ENCODE measurements at places on chromosomes 5 and 9.

GRCh38 chr9:109086221-109086620 lies 33.5 kb downstream of the TMEM245 start:
- DNase-seq, result no peak
- H3K27me3 ChIP-seq, result no peaks in the 10 kb centered on the region
- peaks cover 4% of the 10 kb centered on the region for H3K4me1 ChIP-seq

DNA sequence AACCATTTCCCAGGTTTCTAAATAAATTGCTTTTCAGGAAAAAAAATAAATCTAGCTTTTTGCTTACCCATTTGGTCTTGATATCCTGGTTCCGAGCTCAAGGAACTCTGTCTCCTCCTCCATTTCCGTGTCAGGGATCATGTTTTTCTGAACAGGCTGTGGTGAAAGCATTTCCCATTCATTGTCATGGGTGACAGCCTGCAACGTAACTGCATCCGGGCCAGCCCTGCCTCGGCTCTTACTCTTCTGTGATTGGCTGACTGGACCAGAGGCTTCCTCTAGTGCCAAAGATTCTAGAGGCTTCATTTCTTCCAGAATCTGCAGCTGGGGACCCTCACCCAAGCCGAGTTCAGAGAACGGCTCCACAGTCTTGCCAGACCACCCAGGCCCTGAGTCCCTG lies 61.0 kb upstream of the PCA3 start:
- H3K4me3 ChIP-seq, result no peak overlapping the region
- H3K27me3 ChIP-seq, result no peaks in the 10 kb centered on the region
- no peak overlapping the region for H3K27ac ChIP-seq
- DNase-seq, result no peak
- H3K4me1 ChIP-seq, result no peaks in the 10 kb centered on the region

- H3K27me3 ChIP-seq, result no peaks in the 10 kb centered on the region
- H3K27ac ChIP-seq, result no peak overlapping the region
- H3K4me3 ChIP-seq, result no peak overlapping the region
- H3K4me1 ChIP-seq, result no peaks in the 10 kb centered on the region
- no peak for DNase-seq
These were observed 417.0 kb upstream of the MEF2C start for GRCh38 chr5:89299998-89300397.

- H3K27me3 ChIP-seq, result no peaks in the 10 kb centered on the region
- peak overlapping the region; percentile 84 for H3K27ac ChIP-seq
- peak overlapping the region; percentile 82 for H3K4me3 ChIP-seq
- no peak for DNase-seq
- peaks cover 3% of the 10 kb centered on the region for H3K36me3 ChIP-seq
- no peaks in the 10 kb centered on the region for H3K4me1 ChIP-seq
These were observed 566 bp upstream of the CEP78 start for GRCh38 chr9:78235256-78235761.

DNA sequence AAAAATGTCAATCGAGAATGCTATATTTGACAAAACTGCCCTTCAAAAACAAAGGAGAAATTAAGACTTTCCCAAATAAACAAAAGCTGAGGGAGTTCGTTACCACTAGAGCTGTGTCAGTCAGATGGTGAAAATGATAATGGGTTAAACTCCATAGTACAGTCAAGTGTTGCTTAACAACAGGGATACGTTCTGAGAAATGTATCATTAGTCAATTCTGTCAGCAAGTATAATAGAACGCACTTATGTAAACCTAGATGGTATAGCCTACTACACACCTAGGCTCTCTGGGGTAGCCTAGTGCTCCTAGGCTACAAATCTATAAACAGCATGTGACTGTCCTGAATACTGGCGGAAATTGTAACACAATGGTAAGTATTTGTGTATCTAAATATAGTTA lies 138.7 kb downstream of the DRD1 start:
- no peak for DNase-seq
- H3K36me3 ChIP-seq, result no peaks in the 10 kb centered on the region
- H3K27me3 ChIP-seq, result no peaks in the 10 kb centered on the region

DNA sequence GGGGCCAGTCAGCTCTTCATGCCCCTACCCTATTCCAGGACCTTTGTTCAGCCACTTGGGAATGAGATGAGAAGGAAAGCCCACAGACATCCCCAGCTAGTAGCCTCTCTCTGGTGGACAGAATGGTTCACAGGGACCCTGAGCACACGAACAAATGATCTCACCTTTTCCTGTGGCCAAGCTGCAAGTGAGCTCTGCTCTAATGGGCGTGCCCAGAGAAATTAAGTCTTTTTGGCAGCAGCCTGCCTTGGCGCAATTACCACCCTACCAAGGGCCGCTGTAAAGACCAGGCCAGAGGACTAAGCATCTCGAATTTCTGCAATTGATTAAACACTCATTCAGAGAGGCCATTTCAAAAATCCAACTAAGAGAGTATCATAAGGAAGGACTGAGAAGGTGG lies 56.0 kb downstream of the WHRN start:
- H3K27me3 ChIP-seq, result no peaks in the 10 kb centered on the region
- no peak for DNase-seq
- H3K27ac ChIP-seq, result no peak overlapping the region
- H3K36me3 ChIP-seq, result no peaks in the 10 kb centered on the region
- H3K4me1 ChIP-seq, result no peaks in the 10 kb centered on the region

DNA sequence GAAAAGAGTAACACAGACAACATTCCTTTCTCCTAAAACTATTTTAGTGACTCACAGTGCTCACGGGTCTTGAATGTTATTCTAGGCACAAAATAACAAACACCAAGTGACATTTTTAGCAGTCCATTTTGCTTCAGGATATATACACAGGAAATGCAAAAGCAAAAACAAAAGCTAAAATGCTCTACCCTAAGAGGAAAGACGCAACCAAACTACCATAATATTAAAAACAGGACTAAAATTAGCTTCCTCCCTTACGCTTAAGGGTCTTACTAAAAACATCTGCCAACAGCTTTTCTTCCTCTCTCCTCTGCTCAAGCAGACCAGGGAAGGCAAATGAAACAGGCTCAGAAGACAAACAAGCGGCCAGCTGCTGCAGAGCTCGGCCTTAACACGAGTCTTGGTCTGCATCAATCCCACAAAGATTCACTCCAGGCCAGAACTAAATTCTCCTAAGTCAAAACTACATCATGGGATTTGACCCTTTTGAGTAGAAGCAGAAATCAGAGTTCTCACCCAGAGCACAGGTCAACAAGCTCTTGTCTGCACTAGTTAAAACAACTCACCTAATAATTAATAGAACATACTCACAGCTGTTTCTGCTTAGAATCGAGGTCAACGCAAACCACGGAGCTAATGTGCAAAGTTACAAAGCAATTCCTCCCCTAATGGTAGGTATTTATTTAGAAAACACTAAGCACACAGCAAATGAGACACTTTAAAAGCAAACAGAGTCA lies 62.3 kb downstream of the RAPGEF1 start:
- H3K4me1 ChIP-seq, result no peaks in the 10 kb centered on the region
- no peak overlapping the region for H3K27ac ChIP-seq
- H3K27me3 ChIP-seq, result no peaks in the 10 kb centered on the region

DNA sequence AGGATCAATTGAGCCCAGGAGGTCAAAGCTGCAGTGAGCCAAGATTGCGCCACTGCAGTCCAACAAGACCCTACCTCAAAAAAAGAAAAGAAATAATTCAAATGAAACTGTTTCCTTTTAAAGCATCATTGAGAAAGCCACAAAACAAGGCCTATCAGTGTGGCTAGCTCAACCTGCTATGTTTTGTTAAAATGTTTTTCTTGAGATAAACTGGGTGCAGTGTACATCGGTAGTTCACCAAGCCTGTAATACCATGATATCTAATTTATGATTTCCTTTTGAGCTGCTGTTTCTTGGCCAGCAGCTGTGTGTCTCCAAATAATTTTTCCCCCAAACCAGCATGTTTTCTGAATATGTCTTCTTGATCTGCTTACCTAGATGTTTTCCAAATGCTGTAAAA lies 97.3 kb upstream of the GOLGA1 start:
- no peaks in the 10 kb centered on the region for H3K4me1 ChIP-seq
- no peak overlapping the region for H3K27ac ChIP-seq

GRCh38 chr9:104304925-104305324 lies 199.1 kb upstream of the OR13F1 start:
- H3K4me1 ChIP-seq, result no peaks in the 10 kb centered on the region
- H3K27me3 ChIP-seq, result no peaks in the 10 kb centered on the region
- no peak overlapping the region for H3K27ac ChIP-seq
- DNase-seq, result no peak
- H3K36me3 ChIP-seq, result no peaks in the 10 kb centered on the region
- H3K4me3 ChIP-seq, result no peak overlapping the region

DNA sequence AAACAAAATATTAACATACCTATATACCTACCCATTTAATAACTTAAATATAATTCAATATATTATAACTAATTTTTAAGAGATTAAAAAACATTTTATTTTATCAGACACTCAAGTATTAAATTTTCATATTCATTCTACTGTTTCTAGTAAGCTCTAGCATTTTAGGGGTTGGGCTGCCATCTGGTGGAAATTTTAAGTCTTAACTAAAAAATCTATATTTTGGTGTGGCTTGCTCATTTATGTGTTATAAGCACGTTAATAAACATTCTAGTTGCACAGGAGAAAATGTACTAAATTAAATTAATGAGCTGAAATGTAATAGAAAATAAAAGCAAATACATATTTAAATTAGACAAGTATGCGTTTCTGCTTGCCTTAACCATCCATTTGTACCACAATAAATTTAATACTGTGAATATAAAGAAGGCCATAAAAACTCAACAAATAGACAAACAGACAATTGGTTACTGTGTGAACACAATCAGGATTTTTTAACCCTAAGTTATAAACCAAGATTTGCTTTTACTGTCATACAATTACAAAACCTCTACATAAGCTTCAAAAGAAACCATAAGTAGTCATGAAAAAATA lies 1728.3 kb upstream of the CDH9 start:
- no peaks in the 10 kb centered on the region for H3K4me1 ChIP-seq
- no peaks in the 10 kb centered on the region for H3K36me3 ChIP-seq
- H3K4me3 ChIP-seq, result no peak overlapping the region
- DNase-seq, result no peak
- no peaks in the 10 kb centered on the region for H3K27me3 ChIP-seq
- no peak overlapping the region for H3K27ac ChIP-seq

GRCh38 chr9:83027153-83027891 lies 35.6 kb downstream of the RASEF start:
- no peaks in the 10 kb centered on the region for H3K4me1 ChIP-seq
- H3K4me3 ChIP-seq, result no peak overlapping the region
- DNase-seq, result no peak
- no peaks in the 10 kb centered on the region for H3K27me3 ChIP-seq

DNA sequence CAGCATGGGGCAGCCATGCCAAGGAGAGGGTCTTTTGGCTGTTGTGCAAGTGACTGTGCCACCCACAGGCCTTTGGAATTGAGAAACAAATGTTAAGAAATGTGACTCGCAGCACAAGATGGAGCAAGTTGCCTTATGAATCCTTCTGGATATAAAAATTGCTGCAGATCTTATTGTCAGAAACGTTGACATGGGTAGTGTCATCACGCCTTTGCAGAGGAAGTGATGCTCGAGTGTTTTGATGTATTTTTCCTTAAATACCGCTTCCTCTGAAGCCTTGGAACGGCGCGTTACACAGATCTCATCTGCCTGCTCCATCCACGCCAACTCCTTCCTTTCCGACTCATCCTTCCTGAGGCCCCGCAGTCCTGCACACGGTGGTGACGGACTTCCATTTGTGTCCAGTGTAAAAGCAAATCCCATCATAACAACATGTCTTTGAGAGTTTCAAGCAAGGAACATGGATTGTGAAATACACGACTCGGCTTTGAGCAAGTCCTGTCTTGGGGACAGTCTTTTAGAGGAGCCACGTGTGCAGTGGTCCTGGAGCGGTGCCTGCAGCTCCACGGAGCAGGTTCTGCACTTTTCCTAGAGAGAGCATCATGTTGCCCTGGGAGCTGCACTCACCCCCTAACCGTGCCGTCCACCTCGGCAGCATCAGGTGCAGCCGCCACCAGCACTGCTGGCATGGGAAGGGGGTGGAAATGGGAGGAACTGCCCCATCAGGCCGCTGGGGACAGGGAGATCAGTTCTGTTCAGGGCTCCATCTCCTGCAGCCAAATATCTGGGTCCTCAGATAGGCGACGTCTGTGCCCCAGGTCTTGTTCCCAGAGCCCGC lies 15.1 kb downstream of the ROPN1L start:
- DNase-seq, result no peak
- no peak overlapping the region for H3K27ac ChIP-seq
- H3K4me1 ChIP-seq, result peaks cover 4% of the 10 kb centered on the region
- no peaks in the 10 kb centered on the region for H3K27me3 ChIP-seq

- DNase-seq, result no peak
- H3K36me3 ChIP-seq, result peaks cover 5% of the 10 kb centered on the region
- H3K4me3 ChIP-seq, result no peak overlapping the region
These were observed 148.8 kb upstream of the RFX3 start for GRCh38 chr9:3674561-3674960.

- H3K27ac ChIP-seq, result no peak overlapping the region
- H3K36me3 ChIP-seq, result no peaks in the 10 kb centered on the region
- no peaks in the 10 kb centered on the region for H3K4me1 ChIP-seq
- no peak overlapping the region for H3K4me3 ChIP-seq
- H3K27me3 ChIP-seq, result no peaks in the 10 kb centered on the region
- no peak for DNase-seq
These were observed 917.0 kb downstream of the MAT2B start for GRCh38 chr5:164422400-164422799.

GRCh38 chr5:57566914-57567313 lies 84.3 kb upstream of the ACTBL2 start:
- no peak overlapping the region for H3K27ac ChIP-seq
- H3K4me3 ChIP-seq, result no peak overlapping the region
- no peaks in the 10 kb centered on the region for H3K27me3 ChIP-seq
- H3K4me1 ChIP-seq, result no peaks in the 10 kb centered on the region
- no peaks in the 10 kb centered on the region for H3K36me3 ChIP-seq

DNA sequence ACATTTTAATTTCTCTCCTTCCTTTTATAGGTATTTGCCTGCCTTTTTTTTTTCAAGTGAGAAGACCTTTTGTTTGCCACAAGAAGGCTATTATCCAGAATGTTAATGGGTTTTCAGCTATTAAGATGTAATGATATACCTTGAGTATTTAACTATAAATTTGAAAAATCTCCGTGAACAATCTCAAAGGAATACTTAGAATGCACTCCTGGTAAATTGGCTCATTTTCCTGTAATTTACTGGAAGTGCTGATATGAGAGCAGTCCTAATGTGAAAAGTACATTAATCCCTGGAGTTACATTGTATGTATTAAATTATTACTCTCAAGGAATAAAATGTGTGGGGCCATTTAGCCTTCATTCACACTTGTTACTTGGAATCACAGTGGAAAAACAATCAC lies 32.4 kb downstream of the AOPEP start:
- H3K4me1 ChIP-seq, result no peaks in the 10 kb centered on the region
- no peak overlapping the region for H3K4me3 ChIP-seq
- H3K27ac ChIP-seq, result no peak overlapping the region

- H3K36me3 ChIP-seq, result no peaks in the 10 kb centered on the region
- DNase-seq, result no peak
- H3K27me3 ChIP-seq, result no peaks in the 10 kb centered on the region
- no peak overlapping the region for H3K4me3 ChIP-seq
These were observed 87.2 kb downstream of the PGM5 start for GRCh38 chr9:68443624-68444023.

GRCh38 chr9:130445268-130445983 lies 665 bp downstream of the ASS1 start:
- peak overlapping the region; percentile 67 for H3K27ac ChIP-seq
- no peak for DNase-seq
- H3K4me1 ChIP-seq, result peaks cover 50% of the 10 kb centered on the region
- H3K36me3 ChIP-seq, result no peaks in the 10 kb centered on the region
- peak overlapping the region; percentile 56 for H3K4me3 ChIP-seq

- no peak within 1 kb of the TSS for H3K27ac ChIP-seq
- peaks cover 4% of the 10 kb centered on the region for H3K4me1 ChIP-seq
- no peak for DNase-seq
- H3K36me3 ChIP-seq, result no peaks in the 10 kb centered on the region
- no peaks in the 10 kb centered on the region for H3K27me3 ChIP-seq
These were observed at the start of gene SCGB3A1 for GRCh38 chr5:180591311-180591887. SCGB3A1 (minus strand) TSS chr5:180591499; CDS start chr5:180591462, 37 bp downstream.
